ENCODE measurements at places on chromosomes 11 and 22. TPM values are rescaled to one million over a fixed set of nuclear protein-coding genes. Genes with fewer than 3 reads are reported as not detected.

- no peak for DNase-seq
Observed at GRCh38 chr11:15349413-15349812, 234.7 kb downstream of the INSC start.

GRCh38 chr22:17694752-17695151 lies 56.2 kb downstream of the BCL2L13 start:
- DNase-seq: no peak

DNA sequence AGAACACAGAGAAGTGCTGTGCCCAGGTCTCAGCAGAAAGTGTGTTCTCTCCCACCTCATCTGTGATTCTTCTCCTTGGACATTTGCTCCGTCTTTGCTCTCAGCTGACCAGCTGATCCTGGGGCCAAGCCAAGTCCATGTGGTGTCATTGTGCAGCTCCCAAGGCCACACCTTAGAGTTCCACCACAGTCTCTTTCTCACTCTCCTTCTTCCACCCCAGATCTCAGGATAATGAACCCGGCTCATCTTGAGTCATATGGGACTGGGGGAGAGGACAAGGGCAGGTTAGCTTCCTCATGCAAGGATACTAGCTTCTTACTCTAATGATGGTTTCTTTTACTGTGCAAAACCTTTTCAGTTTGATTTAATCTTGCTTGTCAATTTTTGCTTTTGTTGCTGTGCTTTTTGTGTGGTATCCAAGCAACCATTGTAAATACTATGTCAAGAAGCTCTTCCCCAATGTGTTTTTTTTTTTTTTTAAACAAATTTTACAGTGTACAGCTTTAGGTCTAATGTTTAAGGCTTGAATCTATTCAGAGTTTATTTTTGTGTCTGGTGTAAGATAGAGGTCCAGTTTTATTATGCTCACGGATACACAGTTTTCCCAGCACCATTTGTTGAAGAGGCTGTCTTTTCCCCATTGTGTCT lies 75.0 kb upstream of the OR4B1 start:
- DNase-seq: no peak

GRCh38 chr22:27113211-27113635 lies 455.8 kb downstream of the MIAT start:
- no peak for DNase-seq

DNA sequence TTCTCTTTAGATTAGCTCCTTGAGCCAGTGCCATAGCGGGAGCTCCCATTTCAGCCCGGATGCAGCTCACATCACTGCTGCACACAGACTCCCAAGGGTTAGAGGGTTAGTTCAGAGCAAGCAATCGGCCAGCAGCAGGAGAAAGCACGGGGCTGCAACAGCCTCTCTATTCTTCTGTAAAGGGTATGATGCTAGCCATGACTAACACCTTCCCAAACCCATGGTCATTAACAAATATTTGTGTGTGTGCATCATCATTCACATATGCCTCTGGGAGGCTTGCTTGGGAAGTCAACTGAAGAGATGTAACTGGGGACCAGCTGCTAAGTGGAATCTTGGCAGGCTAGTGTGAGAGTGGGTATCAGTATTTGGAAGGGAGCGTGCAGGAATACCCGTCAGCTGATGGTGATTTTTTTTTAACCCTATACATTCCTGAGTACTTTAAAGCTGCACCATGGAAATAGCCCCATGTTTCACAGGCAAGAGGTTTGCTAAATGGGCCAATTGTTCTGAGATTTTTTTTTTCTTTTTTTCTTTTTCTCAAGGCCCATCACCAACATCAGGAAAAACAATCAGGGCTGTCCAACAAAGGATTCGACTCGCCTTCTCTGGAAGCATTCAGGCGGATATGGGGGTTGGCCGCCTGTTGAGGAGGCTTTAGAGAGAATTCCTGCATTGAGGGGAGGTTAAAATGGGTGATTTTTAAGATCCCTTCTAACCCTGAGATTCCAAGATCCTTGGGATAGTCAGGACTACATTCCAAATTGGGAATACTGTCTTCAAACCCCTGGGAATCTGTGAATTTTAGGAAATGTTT lies 33.2 kb upstream of the CCDC89 start:
- no peak for DNase-seq

- no peak for DNase-seq
Observed at GRCh38 chr22:27377501-27378295, 423.9 kb downstream of the MN1 start.

GRCh38 chr11:116283300-116283699 lies 489.5 kb downstream of the BUD13 start:
- no peak for DNase-seq

DNA sequence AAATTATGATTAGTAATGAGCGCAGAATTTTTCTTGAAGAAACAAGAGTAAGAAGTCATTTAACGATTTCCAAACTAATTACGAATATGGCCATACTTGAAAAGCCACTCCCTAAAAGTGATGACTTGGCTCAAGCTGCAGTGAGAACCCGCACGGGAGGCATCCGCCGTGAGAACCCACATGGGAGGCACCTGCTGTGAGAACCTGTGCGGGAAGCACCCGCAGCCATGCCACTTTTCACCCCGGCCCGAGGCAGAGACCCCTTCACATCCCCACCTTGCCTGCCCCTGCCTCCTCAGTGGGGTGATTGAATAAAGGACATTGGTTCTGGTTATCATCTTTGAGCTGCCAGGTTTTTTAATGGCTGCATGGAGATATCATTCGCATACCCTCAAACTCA lies 89.7 kb downstream of the BRD1 start:
- DNase-seq: no peak

- no peak for DNase-seq
Observed at GRCh38 chr11:20193307-20193706, 33.0 kb upstream of the DBX1 start.

- no peak for DNase-seq
Observed at GRCh38 chr11:77656362-77656761, 18.8 kb upstream of the CLNS1A start.

GRCh38 chr22:22759371-22759770 lies 115.0 kb downstream of the GGTLC2 start:
- DNase-seq: peak; percentile 56

GRCh38 chr11:62419943-62420342 lies 1.1 kb downstream of the SCGB1A1 start:
- DNase-seq: no peak

DNA sequence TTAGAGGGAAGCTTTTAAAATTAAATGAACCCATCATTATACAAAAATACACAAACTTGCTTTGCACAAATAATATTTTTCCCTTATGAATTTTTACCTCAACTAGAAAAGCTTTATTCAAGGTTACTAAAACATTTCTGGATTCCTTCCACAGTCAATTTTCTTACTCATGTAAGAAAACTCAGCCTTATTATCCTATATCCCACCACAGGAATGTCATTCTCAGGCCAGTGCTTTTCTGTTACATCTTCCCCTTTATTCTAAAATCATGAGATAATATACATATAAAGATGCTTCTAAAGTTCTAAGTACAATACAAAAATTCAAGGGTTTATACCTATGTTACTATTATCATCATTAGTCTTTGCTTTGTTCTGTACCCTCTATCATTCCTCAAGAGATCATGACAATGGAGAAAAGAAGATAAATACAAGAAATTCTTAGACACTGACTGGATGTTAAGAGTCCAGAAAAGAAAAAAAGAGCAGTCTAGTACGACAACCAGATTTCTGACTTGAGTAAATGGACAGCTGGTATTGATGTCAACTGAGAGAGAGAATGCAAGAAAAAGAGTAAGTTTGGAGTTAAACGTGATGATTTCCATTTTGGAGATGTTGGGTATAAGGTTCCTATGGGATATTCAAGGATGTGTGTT lies 60.3 kb downstream of the MTMR2 start:
- no peak for DNase-seq

- no peak for DNase-seq
Observed at GRCh38 chr11:12382451-12382850, 5.1 kb downstream of the PARVA start.

DNA sequence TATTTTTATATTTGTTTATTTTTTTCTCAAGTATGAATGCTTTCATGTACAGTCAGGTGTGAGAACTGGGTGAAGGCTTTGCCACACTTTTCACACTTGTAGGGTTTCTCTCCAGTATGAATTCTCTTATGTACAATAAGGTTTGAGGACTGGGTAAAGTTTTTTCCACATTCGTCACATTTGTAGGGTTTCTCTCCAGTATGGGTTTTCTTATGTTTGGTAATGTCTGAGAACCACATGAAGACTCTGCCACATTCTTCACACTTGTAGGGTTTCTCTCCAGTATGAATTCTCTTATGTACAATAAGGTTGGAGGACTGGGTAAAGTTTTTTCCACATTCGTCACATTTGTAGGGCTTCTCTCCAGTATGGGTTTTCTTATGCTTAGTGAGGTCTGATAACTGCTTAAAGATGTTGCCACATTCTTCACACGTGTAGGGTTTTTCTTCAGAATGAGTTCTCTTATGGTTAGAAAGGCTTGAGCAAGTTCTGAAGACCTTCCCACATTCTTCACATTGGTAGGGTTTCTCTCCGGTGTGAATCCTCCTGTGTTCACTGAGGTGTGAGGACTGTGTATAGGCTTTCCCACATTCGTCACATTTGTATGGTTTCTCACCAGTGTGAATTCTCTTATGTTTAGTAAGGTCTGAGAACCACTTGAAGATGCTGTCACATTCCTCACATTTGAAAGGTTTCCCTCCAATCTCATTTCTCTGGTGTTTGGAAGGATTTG lies 19.7 kb downstream of the ZNF195 start:
- DNase-seq: no peak

GRCh38 chr11:97445561-97445960 lies 1055.7 kb downstream of the JRKL start:
- no peak for DNase-seq

- no peak for DNase-seq
Observed at GRCh38 chr11:118436639-118437207, 431 bp downstream of the KMT2A start.

DNA sequence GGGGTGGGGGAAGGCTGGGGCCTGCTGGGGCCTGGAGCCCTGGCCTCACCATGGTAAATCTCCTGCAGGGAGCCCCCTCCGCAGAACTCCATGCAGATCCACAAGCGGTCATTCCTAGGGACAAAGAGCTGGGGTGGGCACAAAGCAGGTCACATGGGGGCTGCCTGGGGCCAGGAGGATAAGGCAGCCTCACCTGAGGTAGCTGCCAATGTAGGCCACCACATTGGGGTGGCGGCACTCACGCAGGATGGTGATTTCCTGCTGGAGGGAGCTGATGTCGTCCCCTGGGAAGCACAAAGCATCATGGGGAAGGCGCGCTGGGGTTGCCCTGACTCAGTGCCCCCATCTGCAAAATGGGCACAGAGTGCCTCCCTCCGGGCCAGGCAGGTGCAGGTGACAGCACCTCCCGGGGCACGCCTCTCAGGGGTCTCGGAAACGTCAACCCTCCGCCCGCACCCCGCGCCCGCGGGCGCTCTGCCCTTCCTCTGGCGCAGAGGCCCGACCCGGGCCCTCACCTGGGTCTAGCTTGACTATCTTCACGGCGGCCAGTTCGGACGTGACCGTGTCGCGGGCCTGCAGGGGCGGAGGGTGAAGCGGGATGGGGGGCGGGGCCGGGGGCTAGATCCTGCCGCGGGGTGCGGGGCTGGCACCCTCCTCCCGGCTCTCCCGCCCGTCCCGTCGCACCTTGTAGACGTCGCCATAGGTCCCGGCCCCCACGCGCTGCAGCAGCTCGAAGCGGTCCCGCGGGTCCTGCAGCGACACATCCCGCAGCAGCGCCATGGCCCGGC lies 450 bp downstream of the MAP4K2 start:
- no peak for DNase-seq

GRCh38 chr11:130403271-130403804 lies 25.1 kb downstream of the ADAMTS8 start:
- no peak for DNase-seq

DNA sequence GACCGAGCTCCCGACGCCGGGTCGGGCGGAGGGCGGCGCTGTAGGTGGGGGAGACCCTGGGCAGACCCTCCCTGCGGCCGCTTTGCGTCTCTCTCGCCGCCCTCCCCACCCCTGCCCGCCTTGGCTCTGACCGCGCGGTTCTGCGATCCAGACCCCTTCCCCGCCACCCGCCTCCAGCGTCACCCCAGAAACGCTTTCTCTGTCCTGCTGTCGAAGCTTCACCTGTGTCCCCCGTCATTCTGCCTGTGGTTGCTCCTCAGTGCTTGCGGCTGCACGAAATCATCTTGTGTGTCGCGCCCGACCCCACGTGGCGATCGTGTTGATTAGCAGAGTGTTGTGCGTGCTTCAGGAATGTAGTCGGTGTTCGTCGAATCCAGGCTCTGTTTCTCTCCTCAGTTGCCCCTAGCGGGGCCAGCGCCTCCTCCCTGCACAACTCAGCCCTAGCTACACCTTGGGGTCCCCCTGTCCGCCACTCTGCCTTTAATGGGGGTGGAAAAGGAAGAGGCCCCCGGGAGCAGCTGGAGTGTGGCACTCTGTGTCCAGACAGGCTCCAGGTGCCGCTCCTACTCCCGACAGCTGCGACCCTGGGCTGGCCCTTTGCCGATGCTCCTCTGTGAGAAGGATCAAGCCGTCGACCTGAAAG lies 851 bp downstream of the PTDSS2 start:
- peak; percentile 91 for DNase-seq

DNA sequence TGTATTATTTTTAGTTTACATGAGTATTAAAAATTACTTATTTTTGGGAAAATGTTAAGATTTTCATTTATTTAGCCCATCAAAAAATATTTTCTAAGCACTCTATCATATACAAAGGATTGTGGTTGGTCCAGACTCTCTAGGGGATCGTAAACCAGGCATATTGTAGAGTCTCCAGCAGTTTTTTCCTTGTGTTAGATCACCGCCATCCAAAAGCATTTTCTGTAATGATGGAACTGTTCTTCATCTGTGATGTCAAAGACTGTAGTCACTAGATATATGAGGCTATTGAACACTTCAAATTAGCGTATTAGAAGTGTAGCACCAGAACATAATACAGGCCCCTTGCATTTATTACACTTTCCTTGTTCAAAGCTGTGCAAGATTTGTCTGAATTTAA lies 154.9 kb downstream of the SBF2 start:
- no peak for DNase-seq

GRCh38 chr22:46150034-46150654 lies at the start of gene PPARA:
TSS of gene PPARA (plus strand) at chr22:46150526. CDS start at chr22:46198384, 47,858 bp downstream.
- peak; percentile 81 for DNase-seq

The KCTD14 gene
- 0.27 TPM for total RNA-seq

The OR10W1 gene
- not detected for total RNA-seq

The OR52H1 gene
- total RNA-seq: not detected

The ASCC2 gene
- 84.5 TPM for total RNA-seq

The ARRB1 gene
- total RNA-seq: 9.9 TPM

The LGR4 gene
- total RNA-seq: 0.04 TPM

The KCNQ1OT1 gene
- 0.20 TPM for total RNA-seq
